ENCODE measurements at places on chromosomes 7 and 10. TPM values are rescaled to one million over a fixed set of nuclear protein-coding genes. Genes with fewer than 3 reads are reported as not detected.

- H3K27me3 ChIP-seq, result no peaks in the 10 kb centered on the region
- H3K4me3 ChIP-seq, result no peak overlapping the region
- no peak overlapping the region for H3K27ac ChIP-seq
- H3K4me1 ChIP-seq, result no peaks in the 10 kb centered on the region
- DNase-seq, result no peak
- no peaks in the 10 kb centered on the region for H3K36me3 ChIP-seq
These were observed 80.2 kb upstream of the NEBL start for GRCh38 chr10:20977300-20977699.

The PLAU gene
- total RNA-seq, result 0.67 TPM

GRCh38 chr10:23157239-23157681, 34.9 kb upstream of the PTF1A start:
- H3K27ac ChIP-seq, result no peak overlapping the region
- no peaks in the 10 kb centered on the region for H3K27me3 ChIP-seq
- no peak for DNase-seq
- H3K36me3 ChIP-seq, result no peaks in the 10 kb centered on the region

GRCh38 chr10:110872984-110873923, 1.5 kb downstream of the PDCD4 start:
- H3K4me1 ChIP-seq, result peaks cover 8% of the 10 kb centered on the region
- no peak for DNase-seq
- H3K27me3 ChIP-seq, result no peaks in the 10 kb centered on the region
- H3K4me3 ChIP-seq, result peak overlapping the region; percentile 79
- H3K27ac ChIP-seq, result peak overlapping the region; percentile 96

DNA sequence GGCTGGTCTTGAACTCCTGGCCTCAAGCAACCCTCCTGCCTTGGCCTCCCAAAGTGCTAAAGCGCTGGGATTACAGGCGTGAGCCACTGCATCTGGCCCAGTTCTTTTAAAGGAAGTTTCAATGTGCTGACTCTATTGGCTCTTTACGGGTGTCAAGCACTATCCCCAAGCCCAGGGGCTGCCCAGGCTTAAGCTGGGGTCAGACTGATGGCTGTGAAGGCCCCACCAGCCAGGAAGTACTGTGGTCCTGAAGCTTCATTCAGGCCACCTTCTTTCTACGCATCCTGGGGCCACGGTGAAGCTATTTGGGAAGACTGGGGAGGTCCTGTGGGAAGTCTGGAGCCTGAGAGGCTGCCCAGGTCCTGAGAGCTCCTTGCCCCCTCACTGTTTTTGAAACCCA, 8.0 kb downstream of the GPR15LG start:
- no peaks in the 10 kb centered on the region for H3K27me3 ChIP-seq
- H3K4me3 ChIP-seq, result no peak overlapping the region
- no peaks in the 10 kb centered on the region for H3K4me1 ChIP-seq
- H3K27ac ChIP-seq, result no peak overlapping the region

DNA sequence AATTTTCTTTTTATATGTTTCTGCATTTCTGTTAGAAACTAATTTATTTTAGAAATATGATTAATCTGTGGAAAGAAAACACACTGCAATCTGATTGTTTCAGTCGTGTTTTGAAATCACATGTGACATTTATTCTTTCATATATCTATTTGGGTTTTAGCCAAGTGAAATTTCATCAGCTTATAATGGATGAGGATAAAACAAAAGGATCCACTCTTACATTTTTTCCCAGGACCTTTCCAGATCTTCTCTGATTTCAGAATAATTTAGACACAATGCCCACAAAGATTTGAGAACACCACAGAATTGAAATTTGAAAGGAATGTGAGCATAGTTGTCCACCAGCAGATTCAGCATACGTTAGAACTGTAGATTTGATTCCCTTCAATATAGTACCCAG, 29.1 kb downstream of the CBLL1 start:
- no peaks in the 10 kb centered on the region for H3K36me3 ChIP-seq
- no peak for DNase-seq
- no peak overlapping the region for H3K27ac ChIP-seq
- no peaks in the 10 kb centered on the region for H3K4me1 ChIP-seq
- H3K27me3 ChIP-seq, result no peaks in the 10 kb centered on the region
- no peak overlapping the region for H3K4me3 ChIP-seq

The ANKRD61 gene
- not detected for total RNA-seq

DNA sequence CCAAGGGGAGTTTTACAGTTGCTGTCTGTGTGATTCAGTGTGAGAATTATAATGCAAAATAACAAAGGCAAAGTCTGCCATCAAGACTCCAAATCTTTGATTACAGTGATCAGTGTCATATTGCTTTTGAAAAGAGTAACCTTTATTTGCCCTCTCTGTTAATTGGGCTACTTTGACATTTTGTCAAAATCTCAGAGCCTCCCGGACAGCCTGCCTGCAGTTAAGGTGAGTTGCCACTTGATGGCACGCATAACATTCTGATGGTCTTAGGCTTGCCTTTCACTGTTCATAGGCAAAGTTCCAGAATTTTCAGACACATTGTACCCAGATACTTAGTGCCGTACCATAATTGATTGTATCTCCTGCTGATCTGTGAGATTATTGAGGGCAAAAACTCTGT, 253.5 kb downstream of the ABCA13 start:
- no peaks in the 10 kb centered on the region for H3K27me3 ChIP-seq
- no peak overlapping the region for H3K4me3 ChIP-seq
- no peak overlapping the region for H3K27ac ChIP-seq
- no peaks in the 10 kb centered on the region for H3K36me3 ChIP-seq
- DNase-seq, result no peak

- no peak for DNase-seq
- H3K4me3 ChIP-seq, result peak overlapping the region; percentile 2
- H3K4me1 ChIP-seq, result peaks cover 63% of the 10 kb centered on the region
- H3K36me3 ChIP-seq, result no peaks in the 10 kb centered on the region
These were observed 11.3 kb downstream of the GRB10 start for GRCh38 chr7:50771120-50772002.

The LIPF gene
- total RNA-seq, result not detected

The RNF148 gene
- total RNA-seq, result 0.09 TPM

The PSTK gene
- 4.6 TPM for total RNA-seq

- H3K36me3 ChIP-seq, result no peaks in the 10 kb centered on the region
- H3K27me3 ChIP-seq, result no peaks in the 10 kb centered on the region
- H3K4me3 ChIP-seq, result peak overlapping the region; percentile 88
- peak overlapping the region; percentile 27 for H3K27ac ChIP-seq
These were observed 100.7 kb downstream of the HIP1 start for GRCh38 chr7:75637854-75638593.

DNA sequence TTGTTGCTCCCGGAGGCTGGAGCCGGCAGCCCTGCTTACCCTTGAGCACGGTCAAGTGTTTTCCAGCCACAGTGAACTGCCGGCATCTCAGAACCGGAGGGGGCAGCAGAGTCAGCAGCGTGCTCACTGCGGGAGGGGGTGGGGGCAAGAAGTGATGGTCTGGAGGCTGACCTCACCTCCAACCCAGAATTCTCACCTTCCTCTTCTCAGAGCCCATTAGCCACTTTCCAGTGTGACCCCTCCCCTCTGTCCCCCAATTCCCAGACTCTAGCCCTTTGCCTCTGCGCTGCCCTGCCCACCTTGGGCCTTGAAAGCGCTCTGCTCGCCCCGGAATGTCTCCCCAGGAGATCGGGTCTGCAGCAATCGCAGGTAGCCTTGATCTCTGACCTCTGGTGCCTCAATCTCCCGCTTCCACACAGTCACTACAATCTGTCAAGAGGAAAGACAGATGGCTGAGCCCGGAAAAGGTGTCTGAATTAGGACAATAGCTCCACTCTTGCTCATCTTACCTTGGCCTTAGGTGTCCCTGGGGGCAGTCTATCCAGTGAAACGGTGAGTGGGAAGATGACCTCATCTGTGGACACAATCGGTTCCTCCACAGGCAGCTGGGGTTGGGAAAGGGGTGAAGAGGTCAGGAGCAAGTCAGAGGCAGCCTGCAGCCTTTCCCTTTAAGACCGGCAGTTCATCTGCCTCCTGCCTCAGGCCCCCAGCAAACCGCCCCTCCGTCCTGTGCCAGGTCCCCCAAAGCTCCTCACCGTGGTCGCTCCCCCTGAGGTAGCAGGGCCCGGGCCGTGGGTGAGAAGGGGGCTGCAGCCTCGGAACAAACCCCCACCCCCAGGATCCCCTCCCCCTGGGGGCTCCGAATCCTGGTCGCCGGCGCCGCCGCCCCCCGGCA, 942 bp downstream of the TRAPPC14 start:
- H3K27me3 ChIP-seq, result no peaks in the 10 kb centered on the region
- peak; percentile 55 for DNase-seq
- peaks cover 13% of the 10 kb centered on the region for H3K36me3 ChIP-seq
- H3K4me1 ChIP-seq, result peaks cover 17% of the 10 kb centered on the region
- peak overlapping the region; percentile 92 for H3K27ac ChIP-seq
- peak overlapping the region; percentile 83 for H3K4me3 ChIP-seq

The RARRES2 gene
- total RNA-seq, result 437 TPM

Data from liver (tissue), 10 donors.